ENCODE measurements at places on chromosomes 5 and 9.

DNA sequence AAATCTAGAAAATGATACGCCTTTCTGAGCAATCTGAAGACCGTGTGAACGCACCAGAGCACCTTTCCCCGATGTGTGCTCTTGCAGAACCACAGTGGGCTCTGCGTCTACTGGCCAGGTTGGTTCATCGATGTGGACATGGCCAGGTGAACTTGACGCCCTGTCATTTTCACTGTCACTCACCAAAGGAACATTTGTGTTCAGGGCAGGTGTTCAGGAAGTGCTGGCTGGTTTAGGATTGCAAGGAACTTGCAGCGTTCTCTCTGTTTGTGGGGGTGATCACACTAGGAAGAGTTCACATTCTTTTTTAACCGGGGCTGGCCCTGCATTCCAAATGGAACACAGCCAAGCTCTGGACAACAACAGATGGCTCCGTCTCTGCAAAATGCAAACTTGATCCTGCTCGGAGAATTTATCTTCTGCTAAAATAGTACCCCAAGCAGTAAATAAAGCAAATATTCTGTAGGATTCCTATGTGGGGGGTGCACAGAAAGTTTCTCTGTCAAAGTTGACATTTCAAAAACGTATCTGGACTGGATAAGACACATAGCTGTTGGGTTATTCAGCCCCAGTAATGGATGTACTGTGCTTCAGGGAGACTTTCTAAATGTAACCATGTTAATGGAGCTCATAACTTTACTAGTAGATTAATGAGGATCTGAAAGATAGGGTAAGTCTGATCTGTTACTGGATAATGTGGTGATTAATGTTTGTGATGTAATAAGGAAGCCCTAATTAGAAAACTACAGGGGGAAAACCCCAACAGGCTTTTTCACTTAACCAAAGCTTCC lies 45.7 kb upstream of the FANCC start:
- DNase-seq: no peak

DNA sequence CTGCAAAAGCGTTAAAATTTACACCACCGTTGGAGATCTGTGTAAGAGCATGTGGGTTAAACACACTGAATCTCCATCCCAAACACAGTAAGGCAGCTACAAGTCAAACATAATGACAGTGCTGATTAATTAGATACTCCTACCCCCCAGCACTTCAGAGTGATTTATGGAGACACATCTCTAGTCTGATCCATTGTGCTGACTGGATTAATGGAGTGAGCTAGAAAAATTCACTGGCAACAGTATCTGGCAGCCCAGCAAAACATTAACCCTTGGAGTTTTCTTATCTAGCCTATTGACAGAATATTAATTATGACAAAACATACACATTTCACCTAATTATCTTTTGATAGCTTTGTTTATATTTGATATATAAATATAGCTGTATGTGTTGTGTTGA lies 188.6 kb upstream of the ISL1 start:
- no peak for DNase-seq

GRCh38 chr9:70945301-70945700 lies 176.1 kb downstream of the TRPM3 start:
- no peak for DNase-seq

- DNase-seq: no peak
Observed at GRCh38 chr9:94851467-94851866, 125.0 kb downstream of the AOPEP start.

DNA sequence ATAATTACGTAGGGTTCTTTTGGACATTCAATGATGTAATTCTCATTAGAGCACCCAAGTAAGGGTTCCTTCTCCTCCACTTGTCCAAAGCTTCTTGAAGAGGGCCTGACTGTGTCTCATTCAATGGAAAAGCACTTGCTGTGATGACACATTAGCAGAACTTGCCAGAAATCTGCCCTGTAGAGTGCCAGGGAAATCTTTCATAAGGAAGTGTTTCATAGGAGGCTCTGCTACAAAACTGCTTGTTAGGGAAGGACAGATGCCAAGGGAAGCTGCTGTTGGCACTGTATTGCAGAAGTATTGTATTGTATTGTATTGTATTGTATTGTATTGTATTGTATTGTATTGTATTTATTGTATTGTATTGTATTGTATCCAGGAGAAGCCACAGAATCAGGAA lies 45.5 kb upstream of the MPDZ start:
- no peak for DNase-seq

GRCh38 chr5:125050926-125051325 lies 304.5 kb upstream of the ZNF608 start:
- no peak for DNase-seq

All from activated gamma-delta T cell treated with Interleukin-2 at 50 U/mL for 16 hours (primary cell).